Left ventricle myocardium inferior (tissue), 1 donor: ENCODE measurements at places on chromosomes 6 and 20. TPM values are rescaled to one million over a fixed set of nuclear protein-coding genes. Genes with fewer than 3 reads are reported as not detected.

DNA sequence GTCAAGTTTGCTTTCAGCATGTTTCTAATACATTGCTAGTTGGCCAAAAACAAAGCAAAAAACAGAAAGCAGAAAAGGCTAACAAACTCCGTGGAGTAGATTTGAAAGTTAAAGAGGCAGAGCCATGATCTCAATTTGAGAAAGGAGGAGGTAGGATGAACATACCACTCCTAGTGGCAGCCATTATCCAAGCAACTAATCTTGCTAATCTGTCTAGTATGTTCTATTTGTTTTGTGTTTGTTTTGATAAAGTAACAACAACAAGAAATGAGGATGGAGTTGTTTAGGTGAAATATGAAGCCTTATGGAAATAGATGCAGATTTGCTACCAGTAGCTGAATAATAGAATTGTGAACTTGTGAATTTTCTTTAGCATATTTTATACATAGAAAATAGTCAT lies 295.5 kb upstream of the PRDM1 start:
- H3K4me1 ChIP-seq: peaks cover 13% of the 10 kb centered on the region
- no peak overlapping the region for H3K27ac ChIP-seq
- H3K27me3 ChIP-seq: no peaks in the 10 kb centered on the region
- H3K36me3 ChIP-seq: no peaks in the 10 kb centered on the region
- no peak overlapping the region for H3K4me3 ChIP-seq
- DNase-seq: no peak

DNA sequence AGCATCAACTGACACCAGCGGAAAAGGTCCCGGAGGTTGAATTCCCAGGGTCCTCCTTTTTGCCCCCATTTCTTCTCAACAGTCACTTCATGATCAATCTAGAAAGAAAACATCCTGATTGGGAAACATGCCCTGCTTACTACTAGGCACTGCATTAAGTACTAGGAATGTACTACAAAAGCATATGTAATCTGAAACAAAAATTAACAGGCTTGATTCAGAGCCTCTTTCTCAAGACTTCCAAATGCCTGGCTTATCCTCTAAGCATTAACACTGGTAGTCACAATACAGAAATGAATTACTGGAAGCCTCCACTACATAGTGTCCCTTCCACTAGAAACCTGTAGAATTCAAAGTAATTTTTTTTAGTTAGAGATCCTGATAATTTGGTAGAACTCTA lies 84.5 kb upstream of the LYRM2 start:
- H3K4me1 ChIP-seq: no peaks in the 10 kb centered on the region
- no peaks in the 10 kb centered on the region for H3K27me3 ChIP-seq
- H3K4me3 ChIP-seq: no peak overlapping the region
- DNase-seq: no peak
- no peak overlapping the region for H3K27ac ChIP-seq

DNA sequence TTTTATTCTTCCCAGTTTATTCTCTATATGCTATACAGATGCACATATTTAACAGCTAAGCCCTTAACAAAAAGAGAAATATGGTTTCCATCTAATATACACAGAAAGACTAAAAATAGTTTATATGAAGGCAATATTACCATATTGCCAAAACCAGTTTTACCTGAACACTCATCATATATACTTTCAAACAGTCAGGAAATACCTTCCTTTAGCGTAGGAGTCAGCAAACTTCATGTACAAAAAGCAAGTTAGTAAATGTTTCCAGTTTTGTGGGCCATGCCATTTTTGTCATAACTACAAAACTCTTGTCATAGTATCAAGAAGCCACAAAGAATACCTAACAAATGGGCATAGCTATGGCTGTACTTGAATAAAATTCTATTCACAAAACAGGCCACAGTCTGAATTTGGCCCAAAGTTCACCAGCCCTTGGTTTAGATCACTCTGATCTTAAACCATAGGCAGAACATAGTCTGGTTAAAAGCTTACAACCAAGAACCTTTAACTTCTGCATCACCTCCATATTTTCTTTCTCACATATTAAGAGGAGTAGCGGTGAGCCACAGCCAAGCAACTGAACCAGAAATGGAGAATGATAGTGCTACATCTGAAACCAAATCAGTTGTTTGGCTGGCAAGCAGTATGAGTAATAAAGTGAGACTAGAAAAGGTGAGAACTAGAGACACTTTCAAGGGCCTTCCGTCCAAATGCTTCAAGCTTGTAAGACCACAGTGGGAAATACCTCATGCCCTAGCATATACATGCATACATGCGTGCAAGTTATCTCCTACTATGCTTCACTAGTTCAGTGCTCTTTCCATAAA lies 116.6 kb downstream of the PTPRK start:
- no peak overlapping the region for H3K4me3 ChIP-seq
- no peak for DNase-seq
- H3K27me3 ChIP-seq: no peaks in the 10 kb centered on the region

DNA sequence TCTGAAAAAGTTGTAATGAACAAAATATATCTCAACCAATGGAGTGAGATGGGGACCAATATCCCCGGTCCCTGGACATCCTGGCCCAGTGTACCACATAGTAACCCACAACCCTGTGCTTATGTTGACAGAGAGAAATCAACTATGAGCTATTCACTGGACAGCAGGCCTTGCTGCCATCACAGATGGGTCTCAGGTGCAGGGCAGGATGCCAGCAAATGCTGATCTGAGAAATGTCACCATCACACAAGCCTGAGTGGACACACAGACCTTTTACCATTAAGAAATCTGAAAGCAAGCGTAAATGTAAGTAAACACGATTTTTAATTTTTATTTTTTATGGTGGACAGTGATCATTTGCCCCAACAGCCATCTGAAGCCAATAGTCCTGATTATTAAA lies 9.1 kb downstream of the RPP40 start:
- H3K4me1 ChIP-seq: no peaks in the 10 kb centered on the region
- peaks cover 45% of the 10 kb centered on the region for H3K36me3 ChIP-seq
- H3K27me3 ChIP-seq: no peaks in the 10 kb centered on the region
- H3K4me3 ChIP-seq: no peak overlapping the region

GRCh38 chr6:169409742-169410312 lies 156.2 kb upstream of the THBS2 start:
- H3K36me3 ChIP-seq: no peaks in the 10 kb centered on the region
- H3K4me1 ChIP-seq: no peaks in the 10 kb centered on the region
- no peak for DNase-seq
- no peak overlapping the region for H3K27ac ChIP-seq
- peaks cover 26% of the 10 kb centered on the region for H3K27me3 ChIP-seq
- H3K4me3 ChIP-seq: no peak overlapping the region

DNA sequence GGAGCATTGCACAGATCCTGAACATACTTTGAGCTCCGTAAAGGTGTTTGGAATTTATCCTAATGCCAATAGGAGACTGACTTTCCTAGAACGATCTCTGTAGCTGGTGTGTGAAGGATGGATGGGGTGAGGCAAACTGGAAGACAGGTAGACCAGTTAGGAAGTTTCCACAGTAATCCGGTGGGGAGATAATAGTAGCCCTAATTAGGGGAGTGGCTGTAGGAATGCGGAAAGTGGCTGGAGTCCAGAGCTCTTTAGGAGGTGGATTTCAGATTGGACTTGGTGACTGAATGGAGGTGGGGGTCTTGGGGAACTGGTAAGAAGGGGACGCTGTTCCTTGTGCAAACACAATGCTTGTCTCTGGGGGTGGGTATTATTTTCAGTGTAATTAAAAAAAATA lies 146.3 kb downstream of the SOX4 start:
- DNase-seq: no peak
- H3K27me3 ChIP-seq: no peaks in the 10 kb centered on the region
- no peak overlapping the region for H3K27ac ChIP-seq
- H3K36me3 ChIP-seq: no peaks in the 10 kb centered on the region

DNA sequence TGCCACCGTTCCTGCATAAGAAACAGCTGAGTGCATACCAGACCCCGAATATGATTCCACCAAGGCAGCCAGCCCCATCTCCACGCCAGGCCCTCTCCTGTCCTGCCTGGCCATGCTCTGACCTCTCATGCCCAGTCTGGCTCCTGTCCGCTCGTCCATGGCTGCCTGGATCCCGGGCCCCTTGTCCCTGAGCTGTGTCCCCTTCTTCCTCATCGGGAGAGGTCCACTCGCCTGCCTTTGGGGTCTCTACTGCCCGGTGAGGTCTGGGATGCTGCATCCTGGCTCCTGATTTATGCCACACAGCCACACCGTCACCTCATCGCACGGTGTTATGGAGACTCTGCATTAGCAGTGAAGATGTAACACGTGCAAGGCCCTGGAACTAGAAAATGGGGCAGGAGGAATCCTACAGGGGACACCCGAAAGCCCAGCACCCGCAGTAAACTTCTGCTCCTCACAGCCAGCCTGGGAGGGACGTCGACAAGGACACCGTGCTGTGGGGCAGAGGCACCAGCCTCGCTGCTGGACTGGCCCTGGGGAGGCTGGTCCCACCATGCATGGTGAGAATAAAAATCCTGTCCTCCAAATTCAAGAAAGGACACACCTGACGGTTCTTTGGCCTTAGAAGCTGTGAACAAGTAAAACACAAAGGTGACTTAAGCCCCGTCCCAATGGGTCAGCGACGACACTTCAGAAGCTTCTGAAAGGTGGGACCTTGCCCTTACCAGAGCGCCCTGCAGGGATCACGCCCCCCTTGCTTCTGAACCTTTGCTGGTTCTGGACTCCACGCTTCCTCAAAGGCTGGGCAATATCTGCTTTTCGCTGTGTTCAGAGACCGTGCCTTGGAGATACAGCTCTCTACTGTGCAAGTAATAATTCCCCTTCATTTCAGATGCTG lies 103.0 kb downstream of the DLL1 start:
- no peak for DNase-seq
- H3K4me1 ChIP-seq: peaks cover 9% of the 10 kb centered on the region
- H3K27ac ChIP-seq: no peak overlapping the region

GRCh38 chr6:87494761-87495422 lies 22.1 kb downstream of the SLC35A1 start:
- H3K4me1 ChIP-seq: no peaks in the 10 kb centered on the region
- H3K27me3 ChIP-seq: no peaks in the 10 kb centered on the region
- H3K27ac ChIP-seq: no peak overlapping the region
- DNase-seq: no peak
- H3K36me3 ChIP-seq: peaks cover 15% of the 10 kb centered on the region

GRCh38 chr6:27693766-27694546 lies 218.2 kb downstream of the OR2B2 start:
- no peaks in the 10 kb centered on the region for H3K4me1 ChIP-seq
- DNase-seq: no peak
- peak overlapping the region; percentile 46 for H3K4me3 ChIP-seq

DNA sequence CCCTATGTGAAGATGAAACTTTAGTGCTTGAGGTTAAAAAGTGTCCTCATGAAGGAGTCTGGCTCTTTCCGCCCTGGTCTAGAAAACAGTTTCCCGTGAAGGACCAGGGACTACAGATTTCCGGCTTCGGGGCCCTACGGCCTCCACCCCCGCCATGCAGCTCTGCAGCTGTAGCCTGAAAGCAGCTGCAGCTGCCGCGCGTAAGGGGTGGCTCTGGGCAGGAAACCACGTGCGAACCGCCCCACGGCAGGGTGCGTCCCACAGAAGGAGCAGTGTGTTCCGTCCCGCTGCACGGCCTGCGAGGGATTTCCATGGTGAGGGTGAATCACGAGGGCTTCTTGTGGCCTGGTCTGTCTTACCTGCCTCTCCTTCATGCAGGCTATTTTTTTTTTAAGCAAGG lies 117.0 kb downstream of the ERMARD start:
- H3K4me1 ChIP-seq: peaks cover 3% of the 10 kb centered on the region
- H3K36me3 ChIP-seq: no peaks in the 10 kb centered on the region
- H3K27me3 ChIP-seq: no peaks in the 10 kb centered on the region

DNA sequence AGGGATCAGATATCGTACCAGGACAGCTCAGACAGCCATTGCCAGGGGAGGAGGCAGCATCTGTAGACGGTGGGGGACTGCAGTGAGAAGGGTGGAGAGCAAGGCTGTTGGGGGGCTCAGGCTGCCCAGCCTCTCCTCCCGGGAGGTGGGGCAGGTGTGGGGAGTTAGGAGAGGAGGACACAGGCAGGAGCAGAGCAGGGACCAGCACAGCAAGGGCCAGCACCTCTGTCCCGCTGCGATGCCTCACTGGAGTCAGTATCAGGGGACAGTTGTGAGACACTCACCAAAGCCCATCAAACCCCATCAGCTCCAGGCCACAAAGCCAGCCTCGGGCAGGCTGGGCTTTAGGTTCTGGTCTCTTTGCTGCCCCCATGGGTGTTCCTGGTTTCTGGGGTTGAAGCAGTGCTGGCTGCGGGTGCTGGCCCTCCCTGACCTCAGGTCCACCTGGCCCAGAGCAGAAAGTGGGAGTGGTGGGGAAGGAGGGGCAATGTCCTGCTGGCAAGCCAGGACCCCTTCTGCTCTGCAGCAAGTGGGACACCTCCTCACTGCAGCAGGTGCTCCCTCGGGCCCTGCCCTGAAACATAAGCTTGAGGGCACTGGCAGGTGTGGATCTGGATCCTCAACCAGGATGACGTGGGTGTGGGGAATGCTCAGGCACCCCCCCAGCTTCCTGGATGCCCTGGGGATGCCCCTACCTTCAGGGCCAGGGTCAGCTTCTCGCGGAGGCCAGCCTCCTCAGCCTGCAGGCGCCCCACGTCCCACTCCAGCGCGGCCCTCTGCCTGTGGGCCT lies 83.4 kb downstream of the GINS1 start:
- no peak overlapping the region for H3K27ac ChIP-seq
- H3K36me3 ChIP-seq: peaks cover 13% of the 10 kb centered on the region
- no peak for DNase-seq
- H3K4me1 ChIP-seq: peaks cover 11% of the 10 kb centered on the region

GRCh38 chr6:90435207-90435899 lies 138.7 kb upstream of the BACH2 start:
- DNase-seq: no peak
- no peaks in the 10 kb centered on the region for H3K27me3 ChIP-seq
- H3K4me1 ChIP-seq: peaks cover 9% of the 10 kb centered on the region
- no peak overlapping the region for H3K4me3 ChIP-seq
- H3K36me3 ChIP-seq: no peaks in the 10 kb centered on the region
- no peak overlapping the region for H3K27ac ChIP-seq

DNA sequence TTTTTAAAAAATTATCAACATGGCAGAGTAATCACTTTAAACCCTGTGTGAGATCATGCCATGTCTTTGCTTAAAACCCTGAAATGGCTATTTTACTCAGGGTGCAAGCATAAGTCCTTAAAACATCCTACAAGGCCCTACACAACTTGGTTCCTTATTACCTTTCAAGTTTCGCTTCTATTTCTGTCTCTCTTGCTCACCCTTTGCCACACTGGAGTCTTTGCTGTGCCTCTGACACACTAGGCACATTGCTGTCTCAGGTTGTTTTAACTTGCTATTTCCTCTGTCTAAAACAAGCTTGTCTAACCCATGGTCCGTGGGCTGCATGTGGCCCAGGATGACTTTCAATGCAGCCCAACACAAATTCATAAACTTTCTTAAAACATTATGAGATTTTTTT lies 55.6 kb downstream of the KIAA0408 start:
- no peak overlapping the region for H3K4me3 ChIP-seq
- DNase-seq: no peak
- no peaks in the 10 kb centered on the region for H3K27me3 ChIP-seq
- no peaks in the 10 kb centered on the region for H3K4me1 ChIP-seq
- H3K36me3 ChIP-seq: no peaks in the 10 kb centered on the region

YIPF3 gene
- total RNA-seq: 69.9 TPM

DNAH8 gene
- total RNA-seq: 0.03 TPM

ZC2HC1B gene
- total RNA-seq: not detected

LBP gene
- 0.19 TPM for total RNA-seq

MYLK4 gene
- total RNA-seq: 1.2 TPM

HLA-B gene
- total RNA-seq: 400 TPM

WFDC10B gene
- not detected for total RNA-seq

ENPP5 gene
- 3.0 TPM for total RNA-seq
